ENCODE measurements at places on chromosomes 12 and 14. TPM values are rescaled to one million over a fixed set of nuclear protein-coding genes. Genes with fewer than 3 reads are reported as not detected.

The KRT78 gene
- 64.7 TPM for total RNA-seq

The RNU4-1 gene
- total RNA-seq: under 0.01 TPM

The CLEC4A gene
- total RNA-seq: 1.9 TPM

The CLEC14A gene
- total RNA-seq: 42.2 TPM

The C12orf56 gene
- 0.92 TPM for total RNA-seq

The ZFHX2 gene
- 0.31 TPM for total RNA-seq

All from tongue (tissue), 3 donors.